ENCODE measurements at places on chromosomes 13 and 19.
A peak's percentile ranks its signal among the peaks of the same experiment; 100 is the strongest.

DNA sequence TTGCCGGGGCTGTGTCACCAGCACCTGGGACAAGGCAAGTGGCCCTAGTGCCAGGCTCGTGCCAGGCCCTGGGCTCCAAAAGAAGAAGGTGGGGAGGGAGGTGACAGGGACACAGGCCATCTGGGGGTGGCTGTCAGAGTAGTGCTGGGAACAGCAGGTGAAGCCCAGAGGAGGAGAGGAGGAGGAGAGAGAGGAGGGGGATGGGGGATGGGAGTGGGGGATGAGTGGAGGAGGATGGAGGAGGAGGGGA is 18.7 kb downstream of the LSM4 start:
- DNase-seq: no peak

- peak; percentile 49 for DNase-seq
These were observed 27.2 kb upstream of the NAPA start for GRCh38 chr19:47542030-47542475.

DNA sequence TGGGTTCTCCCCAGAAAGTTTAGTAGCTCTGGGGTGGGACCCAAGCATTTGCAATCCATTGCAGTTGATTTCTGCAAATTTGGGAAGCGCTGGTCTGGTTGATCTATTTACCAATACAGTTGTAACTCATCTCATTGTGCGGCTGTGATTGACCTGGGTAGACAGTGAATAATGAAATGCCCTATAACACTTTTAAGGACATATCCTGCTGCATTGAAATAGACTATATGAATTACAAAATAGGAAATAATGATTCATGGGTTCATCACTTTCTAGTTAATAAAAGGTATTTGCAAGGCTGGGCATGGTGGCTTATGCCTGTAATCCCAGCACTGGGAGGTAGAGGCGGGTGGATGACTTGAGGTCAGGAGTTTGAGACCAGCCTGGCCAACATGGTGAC is 59.0 kb upstream of the FARP1 start:
- peak; percentile 33 for DNase-seq

DNA sequence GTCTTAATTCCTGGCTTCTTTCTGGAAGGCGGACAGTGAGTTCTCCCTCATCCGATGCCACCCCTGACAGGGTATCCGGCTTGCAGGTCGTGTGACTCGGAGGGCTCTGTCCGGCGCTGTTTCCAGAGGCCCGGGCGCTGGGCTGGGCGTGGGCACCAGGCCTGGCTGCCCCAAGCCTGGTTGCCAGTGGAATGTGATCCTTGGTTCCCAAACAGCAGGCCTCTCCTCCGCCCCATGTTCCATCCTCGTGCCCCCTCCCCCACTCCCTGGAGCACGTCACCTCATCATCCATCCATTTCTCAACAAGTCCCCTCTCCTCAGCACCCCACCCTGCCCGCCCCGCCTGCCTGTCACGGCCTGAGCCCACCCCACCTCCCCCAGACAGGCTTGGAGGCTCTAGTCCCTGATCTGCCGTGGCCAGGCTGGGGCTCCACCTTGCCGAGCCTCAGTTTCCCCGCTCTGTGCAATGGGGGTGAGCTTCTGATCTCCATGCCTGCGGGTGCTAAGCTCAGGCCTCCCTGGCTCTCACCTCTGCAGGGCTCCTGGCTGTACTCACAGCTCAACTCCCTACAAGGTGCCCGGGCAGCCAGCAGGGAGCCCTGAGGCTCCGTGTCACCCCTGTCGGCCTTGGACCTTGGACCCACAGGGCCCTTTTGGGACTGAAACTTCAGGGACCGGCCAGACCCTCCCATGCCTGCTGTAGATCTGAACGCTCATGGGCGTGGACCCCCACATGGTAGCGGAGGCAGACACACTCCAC is 2.3 kb downstream of the TBXA2R start:
- DNase-seq: no peak

DNA sequence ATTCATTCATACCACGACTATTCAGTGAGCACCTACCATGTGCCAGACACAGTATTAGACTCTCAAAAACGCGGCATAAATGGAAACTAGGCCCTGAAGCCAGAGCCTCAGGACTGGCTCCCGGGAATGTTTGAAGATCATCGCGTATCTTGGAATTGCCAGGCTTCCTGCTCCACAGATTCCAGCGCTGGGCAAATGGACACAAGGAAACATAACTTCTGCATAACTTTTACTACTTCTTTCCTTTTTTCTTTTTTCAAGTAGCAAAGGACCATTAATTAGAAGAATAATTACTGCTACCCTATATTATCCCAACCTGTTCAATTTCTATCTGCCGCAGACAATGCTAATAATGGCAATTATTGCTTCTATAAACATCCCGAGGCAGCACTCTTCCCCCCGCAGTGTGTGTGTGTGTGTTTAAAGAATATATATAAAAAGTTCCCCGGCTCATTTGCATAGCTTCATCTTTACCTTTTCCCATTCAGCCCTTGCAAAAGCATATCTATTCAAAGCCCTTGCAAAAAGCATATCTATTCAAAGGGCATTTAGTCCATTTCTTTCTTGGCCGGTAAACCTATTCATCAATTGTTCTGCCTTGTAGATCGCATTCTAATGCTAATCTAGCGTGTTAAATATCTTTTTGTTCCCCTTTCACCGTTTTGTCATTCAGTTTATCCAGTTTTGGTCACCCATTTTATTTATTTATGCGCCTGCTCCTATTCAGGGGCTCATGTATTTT is 6.1 kb downstream of the SOX21 start:
- DNase-seq: no peak

DNA sequence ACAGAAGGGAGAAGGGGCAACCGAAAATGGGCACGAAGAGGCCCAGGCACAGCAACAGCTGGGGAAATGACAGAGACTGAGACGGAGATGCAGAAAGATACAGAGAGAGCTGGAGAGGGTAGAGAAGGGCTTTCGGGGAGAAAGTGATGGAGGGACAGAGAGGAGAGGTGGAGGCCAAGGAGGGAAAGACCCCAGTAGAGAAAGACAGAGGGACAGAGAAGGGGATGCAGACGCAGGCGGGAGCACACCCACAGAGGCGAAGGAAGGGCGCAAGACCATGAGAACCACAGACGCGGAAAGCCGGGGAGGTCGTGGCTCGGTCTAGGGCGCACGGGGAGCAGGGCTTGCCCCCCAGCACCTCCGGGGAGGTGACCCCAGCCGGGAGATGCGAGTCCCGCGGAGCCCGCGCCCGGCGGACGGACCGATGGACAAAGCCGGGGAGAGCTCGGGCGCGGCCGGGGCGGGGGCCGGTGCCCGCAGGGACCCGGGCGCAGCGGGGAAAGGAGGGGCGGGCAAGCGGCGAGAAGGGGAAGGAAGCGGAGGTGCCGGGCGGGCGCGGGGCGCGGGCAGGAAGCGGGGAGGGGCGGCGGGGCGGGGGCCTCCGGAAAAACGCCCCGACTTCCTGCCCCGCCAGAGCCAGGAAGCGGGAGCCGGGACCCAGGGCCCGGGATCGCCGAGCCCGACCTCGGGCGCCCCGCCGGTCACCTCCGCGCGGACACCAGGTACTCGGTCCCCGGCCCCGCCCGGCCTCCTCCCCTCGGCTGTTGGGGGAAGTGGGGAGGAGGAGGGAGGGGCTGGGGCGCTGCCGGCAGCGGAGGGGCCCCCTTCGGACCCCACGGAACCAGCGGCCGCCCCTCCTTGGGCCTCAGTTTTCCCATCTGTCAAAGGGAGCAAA is at the start of gene ARHGEF1:
TSS of gene ARHGEF1 (plus strand) at position 617 of the 895 bp plus-strand sequence. CDS start 4,899 bp downstream, outside the sequence.
- DNase-seq: peak; percentile 49

DNA sequence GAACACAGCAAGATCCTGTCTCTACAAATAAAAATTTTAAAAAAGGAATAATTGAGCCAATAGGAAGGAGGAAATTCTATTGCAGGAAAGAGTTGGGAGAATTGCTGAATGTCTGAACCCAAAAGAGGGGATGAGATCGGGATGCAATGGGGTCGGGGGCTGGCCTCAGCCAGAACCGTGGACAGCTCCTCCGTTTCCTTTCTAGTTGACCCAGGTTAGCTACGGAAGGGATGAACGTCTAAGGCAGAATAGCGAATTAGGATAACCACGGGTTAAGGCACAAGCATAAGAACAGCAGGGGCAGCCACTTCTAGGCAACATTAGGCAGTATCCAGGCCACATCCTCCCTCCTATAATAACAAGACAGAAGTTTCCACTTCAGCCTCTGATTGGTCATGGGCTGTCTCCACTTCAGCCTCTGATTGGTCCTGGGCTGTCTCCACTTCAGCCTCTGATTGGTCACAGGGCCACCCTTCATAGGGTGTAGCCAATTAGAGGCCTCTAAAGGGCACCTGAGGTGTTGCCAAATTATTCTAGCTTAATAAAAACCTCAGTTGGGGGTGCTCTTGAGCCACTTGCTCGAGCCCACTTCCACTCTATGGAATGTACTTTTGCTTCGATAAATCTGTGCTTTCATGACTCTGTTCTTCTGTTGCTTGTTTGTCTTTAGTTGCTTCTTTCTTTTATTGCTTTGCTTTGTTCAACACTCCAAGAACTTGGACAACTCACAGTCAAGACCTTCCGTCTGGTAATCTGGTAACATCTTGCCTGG is 24.9 kb upstream of the TPM4 start:
- peak; percentile 40 for DNase-seq

GRCh38 chr13:51938454-51938853 is 72.8 kb downstream of the ATP7B start:
- no peak for DNase-seq

DNA sequence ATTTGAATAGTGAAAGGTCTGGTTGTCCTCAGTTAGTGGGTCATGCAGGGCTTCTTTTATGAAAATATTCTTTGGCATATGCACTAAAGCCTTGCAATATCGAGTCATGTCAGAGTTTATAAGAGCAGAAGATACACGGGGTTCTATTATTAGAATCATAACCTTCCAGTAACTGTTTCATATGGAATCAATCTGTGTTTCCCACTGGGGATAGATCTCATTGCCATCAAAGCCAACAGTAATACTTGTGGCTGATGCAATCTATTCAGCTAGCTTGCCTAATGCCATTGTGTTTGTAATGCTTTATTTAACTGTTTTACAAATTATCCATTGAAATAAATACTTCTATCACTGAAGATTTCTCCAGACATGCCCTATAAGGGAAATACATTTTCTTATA is 746.9 kb upstream of the PCDH9 start:
- DNase-seq: peak; percentile 62

DNA sequence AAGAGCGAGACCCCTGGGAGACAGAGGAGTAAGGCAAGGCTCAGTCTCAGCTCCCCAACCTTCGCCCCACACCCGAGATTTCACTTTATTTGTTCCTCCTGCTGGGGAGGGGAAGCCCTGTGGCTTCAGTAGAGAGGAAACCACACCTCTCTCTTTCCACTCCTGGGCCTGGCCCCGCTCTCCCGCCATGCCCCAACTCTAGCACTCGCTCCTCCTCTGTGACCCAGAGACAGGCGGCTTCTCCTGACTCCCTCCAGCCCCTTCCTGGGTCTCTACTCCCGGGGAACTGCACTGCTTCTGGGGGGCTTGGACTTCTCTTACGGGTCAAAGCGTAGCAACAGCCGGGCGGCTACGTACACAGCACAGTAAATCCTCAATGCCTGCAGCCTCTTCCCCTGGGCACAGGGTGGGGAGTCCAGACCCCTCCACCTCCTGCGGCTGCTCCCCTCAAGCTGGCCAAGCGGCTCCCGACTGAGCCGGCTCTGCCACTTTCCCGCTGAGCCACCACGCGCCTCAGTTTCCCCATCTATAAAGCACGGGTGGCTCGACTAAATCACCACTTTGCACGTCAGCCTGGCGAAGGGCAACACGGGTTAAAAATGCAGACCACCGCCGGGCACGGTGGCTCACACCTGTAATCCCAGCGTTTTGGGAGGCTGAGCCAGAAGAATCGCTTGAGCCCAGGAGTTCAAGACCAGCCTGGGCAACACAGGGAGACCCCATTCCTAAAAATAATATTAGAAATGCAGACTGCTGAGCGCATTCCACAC is 1.4 kb downstream of the RNF126 start:
- DNase-seq: no peak

DNA sequence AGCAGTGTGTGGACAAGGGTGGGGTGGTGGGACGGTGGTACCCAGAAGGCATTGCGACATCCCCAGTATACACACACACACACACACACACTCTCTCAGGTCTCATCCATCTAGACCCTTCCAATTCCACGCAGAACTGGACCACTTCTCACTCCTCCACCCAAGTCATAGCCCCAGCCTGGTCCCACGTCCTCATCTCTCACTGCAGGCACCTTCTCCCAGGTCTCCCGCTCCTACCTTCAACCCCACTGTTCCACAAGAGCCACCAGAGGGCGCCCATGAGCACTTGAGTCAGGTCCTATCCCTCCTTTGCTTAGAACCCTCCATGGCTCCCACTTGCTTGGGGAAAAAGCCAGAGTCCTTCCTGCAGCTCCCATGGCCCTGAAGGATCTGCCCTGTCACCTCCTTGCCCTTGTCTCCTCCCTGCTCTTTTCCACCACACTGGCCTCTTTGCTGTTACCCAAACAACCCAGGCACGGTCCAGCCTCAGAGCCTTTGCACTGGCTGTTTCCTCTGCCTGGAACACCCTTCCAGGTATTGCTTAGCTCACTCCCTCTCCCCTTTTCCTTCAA is 62.6 kb downstream of the IER2 start:
- DNase-seq: peak; percentile 58

GRCh38 chr13:50629497-50629896 is 214.0 kb downstream of the DLEU7 start:
- no peak for DNase-seq

DNA sequence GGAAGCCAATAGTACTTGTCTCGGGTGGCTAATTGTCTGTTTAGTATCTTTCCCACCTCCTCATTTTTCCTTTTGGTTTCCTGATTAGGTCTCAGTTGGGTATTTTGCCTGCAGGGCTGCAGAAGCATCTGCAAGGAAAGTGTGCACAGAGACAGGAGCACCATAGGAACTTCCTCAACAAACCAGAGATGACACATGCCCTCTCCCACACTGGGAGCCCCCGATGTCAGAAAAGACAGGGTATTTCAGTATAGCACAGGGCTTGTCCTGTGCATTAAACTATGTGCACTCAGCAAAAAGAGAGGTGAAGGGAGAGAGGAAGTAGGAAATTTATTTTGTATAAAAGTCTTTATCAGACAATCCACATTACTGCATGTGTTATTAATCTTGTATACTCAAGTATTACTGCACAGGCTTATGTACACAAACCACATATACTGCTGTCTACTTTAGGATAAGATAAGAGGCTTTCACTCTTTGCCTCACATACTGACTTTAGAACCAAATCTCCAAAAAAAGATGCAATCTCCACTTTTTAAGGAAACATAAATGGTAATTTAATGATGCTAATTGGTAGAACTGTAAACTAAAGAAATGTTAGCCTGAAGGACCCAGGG is 501.0 kb downstream of the FOXO1 start:
- DNase-seq: no peak

- DNase-seq: no peak
These were observed 9.0 kb downstream of the FPR3 start for GRCh38 chr19:51803967-51804366.
